ENCODE measurements at places on chromosomes 2 and 18. TPM values are rescaled to one million over a fixed set of nuclear protein-coding genes. Genes with fewer than 3 reads are reported as not detected.

ZNF385B gene
- total RNA-seq, result not detected

ADD2 gene
- total RNA-seq, result not detected

TRAF3IP1 gene
- 8.0 TPM for total RNA-seq

STK39 gene
- 19.9 TPM for total RNA-seq

EIF2AK2 gene
- total RNA-seq, result 32.1 TPM

MDH1B gene
- 0.99 TPM for total RNA-seq

SNRPD1 gene
- total RNA-seq, result 5.0 TPM
